ENCODE measurements at places on chromosomes 6 and 20.
A peak's percentile ranks its signal among the peaks of the same experiment; 100 is the strongest.

DNA sequence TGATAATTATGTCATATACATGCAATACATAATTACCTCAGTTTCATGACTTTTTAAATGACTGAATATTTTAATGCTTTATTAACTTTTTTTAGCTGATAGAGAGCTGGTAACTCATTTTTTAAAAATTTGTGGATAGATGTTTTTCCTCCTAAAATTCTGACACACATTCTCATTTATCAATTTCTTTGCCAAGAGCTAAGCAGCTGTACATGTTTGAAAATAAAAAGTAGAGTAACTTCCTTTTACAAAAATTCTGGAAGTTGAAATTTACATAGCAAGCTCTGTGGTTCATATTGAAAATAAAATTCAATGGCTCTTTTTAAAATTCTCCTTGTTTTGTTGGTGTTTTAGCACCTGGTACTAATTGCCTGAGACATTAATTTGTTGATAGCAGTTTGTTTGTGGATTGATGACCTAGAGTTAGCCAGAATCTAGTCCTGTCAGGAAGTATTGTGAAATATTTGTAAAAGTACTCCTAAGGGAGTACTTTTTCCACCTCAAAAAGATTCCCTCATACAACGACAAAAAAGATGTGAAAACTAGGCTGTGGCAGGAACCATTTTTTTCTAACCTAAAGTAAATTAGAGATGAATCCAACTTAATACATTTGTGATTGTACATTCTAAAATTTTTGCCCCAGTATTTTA lies 621.8 kb downstream of the BCKDHB start:
- DNase-seq: no peak

DNA sequence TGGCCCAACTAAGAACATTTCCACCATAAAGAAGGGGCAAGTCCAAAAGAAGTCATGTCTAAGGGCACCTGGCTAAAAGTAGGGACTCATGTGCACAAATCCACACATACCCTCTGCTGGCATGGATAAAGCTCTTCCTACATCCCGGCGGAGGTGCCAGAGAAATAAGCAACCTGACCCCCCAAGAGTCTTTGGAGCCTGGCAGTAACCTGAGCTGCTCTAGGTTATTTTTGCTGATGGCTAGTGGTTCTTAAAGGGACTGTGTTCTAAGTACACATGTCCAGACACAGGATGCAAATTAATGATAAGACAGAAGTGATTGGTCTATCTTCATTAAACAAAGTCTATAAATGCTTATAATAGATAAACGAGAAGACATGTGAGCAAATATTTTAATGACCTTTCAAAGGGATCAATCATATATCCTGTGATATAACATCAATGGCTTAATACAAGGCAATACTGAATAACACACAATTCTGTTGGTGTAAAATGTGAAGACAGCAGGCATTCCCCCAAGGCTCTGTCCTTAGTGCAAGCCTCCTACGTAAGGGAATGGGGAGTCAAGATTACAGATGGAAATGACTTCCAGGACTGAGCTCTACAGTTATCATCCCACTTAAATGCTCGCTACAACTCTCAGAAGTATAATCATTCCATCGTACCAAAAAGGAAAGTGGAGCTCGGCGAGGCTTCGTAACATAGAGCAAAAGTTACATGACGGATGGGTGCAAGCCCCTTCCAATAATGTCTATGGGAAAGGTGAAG lies 52.5 kb downstream of the HIVEP2 start:
- DNase-seq: no peak

DNA sequence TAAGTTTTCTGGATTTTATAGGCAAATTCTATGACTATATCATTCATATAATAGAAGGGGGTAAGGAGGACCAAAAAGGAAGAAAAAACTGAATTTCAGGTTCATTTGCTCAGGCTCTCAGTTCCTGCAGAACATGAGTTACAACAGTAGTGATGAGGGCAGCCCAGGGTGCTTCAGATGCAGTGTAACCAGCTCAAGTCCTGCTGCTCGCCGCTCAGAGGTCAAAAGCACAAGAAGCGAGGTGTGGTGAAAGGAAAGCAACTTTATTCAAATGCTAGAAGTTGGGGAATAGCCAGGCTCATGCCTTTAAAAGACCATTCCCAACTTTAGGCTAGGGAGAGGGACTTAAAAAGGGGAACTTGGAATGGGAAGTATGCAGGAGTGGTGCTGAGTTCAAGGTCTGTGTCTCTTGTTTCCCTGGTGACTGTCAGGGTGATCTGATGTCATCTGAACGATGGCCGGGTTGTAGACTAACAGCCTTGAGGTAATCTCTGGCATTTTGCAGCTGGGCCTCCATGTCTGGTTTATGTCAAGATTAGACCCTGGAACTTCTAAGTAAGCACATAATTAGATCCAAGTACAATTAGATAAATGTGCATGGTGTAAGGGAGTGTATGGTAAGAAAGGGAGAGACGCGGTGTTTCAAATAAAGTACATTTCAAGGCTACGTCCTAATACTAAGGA lies 14.5 kb upstream of the SEC63 start:
- no peak for DNase-seq

DNA sequence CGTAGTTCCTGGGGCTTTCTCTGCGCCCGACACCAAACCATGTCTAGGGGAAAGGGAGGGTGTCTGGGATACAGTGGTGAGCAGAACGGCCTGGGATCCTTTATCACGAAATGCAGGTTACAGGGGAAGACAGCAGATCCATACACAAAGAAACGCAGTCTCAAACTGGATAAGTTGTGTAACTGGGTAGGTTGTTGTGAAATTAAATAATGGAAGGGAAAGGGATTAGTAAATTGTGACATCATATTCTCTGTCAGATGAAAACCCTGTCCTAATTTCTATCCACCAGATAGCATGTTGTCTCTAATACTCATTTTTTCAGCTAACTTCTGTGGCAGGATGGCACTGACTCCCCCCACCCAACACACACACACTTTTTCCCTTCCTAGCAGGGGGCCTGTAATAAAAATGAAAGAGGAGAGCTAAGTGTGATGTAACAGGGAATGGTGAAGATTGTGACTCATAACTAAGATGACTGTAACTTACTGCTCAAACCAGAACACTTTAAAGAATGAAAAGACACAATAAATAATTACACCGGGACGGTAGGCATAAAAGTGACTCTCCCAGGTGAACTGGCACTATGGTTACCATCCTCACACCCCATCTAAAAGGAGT lies 769 bp upstream of the TRPC4AP start:
- DNase-seq: peak; percentile 36

- DNase-seq: peak; percentile 73
Observed at GRCh38 chr6:90025523-90026061, 131.3 kb downstream of the GJA10 start.

DNA sequence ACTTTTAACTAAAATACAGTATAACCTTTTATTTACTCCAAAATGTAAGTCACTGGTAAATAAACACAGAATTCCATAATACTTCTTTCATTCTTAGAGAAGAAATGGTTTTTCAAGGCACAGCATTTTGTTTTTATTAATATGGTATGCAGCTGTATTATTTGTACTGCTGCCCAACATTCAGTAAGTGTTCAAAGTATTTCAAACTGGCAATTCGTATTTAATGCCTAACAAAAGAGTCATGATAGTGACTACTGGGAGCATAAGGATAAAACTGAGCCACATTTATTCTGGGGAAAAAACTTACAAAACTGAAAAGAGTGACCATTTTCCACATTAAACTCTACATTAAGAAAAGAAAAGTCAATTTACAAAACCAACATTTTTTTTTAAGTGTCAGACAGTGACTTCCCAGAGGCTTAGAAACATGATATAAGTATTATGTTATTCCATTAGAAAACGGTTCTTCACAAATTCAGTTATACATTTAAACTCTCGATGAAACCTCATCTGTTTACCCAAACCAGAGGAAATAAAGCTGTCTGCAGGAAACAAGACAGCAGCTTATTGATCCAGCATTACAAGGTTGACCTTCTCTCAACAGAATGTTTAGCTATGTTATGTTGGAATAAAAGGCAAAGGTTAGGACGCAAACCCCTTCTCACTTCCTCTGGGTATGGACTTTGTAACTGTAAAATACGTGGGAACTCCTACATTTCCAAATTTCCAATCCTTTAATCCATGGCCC lies 24.3 kb downstream of the EPB41L2 start:
- no peak for DNase-seq

DNA sequence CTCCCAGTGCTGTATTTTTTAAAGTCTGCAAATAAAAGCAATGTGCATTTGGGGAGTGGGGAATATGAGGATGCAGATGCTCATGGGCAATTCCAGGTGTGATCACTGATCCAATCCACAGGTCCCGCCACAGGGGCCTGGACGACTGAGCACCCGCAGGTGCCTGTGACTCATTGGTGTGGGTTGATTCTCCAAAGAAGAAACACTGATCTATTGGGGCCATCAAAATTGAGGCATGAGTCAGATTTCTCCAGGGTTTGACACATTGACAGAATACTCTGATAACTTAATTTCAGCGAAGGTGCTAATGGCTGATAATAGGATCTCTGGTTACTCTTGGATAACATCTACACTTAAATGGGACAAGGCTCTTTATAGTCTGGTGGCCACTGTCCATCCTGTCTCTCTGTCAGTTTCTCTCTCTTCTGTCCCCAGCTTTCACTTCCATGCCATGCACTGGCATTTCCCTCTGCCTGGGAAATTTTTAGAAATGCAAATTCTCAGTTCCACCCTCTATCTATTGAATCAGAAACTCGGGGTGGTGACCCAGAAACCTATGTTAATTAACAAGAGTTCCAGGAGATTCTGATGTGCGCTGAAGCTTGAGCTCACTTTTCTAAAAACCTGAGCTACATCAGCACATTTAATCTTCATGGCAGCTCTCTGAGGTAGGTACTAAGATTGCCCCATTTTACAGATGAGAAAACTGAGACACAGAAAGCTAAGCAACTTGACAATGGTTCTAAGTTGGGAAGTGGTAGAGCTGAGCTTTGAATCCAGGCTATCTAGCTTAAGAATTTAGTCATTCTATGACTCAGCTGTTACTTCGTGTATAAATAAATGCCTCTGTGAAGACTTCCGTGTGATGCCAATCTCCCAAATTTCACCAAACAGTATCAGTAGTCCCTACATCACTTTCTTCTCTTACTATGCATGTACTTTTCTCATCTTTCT lies 10.2 kb upstream of the RCAN2 start:
- DNase-seq: no peak

DNA sequence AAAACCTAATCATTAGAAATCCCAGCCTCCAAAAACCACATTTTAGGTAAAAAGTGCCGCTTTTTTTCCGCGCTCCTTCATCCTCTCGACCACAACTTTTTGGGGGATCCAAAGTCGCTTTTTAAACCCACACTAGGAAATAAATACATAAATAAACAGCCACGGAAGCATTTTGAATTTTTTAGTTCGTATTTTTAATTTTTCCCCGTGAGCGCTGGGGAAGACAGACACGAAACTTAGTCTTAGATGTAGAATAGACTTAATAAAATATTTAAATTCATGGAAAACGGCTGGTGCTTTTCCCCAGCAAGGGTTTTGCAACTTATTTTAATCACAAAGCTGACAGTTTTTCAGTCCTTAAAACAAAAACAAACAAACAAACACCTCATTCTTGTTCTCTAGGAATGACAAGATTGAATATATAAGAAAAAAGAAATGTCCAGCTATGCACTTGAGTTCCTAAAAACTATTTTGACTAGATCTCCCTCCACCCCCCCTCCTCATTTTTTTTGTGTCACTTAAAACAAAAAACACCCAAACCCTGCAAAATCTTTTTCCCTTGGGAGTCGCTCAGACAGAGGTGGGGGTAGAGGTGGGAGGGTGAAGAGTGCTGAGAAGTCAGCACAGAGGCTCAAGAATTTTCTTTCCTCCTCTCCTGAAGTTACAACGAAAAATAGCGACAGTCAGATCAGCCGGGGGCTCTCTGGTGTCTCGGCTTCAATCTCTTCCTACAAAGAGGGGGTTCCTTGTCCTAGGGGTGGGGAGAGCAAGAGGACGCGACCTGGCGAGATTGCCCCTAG lies 43.4 kb upstream of the SUPT3H start:
- DNase-seq: no peak

DNA sequence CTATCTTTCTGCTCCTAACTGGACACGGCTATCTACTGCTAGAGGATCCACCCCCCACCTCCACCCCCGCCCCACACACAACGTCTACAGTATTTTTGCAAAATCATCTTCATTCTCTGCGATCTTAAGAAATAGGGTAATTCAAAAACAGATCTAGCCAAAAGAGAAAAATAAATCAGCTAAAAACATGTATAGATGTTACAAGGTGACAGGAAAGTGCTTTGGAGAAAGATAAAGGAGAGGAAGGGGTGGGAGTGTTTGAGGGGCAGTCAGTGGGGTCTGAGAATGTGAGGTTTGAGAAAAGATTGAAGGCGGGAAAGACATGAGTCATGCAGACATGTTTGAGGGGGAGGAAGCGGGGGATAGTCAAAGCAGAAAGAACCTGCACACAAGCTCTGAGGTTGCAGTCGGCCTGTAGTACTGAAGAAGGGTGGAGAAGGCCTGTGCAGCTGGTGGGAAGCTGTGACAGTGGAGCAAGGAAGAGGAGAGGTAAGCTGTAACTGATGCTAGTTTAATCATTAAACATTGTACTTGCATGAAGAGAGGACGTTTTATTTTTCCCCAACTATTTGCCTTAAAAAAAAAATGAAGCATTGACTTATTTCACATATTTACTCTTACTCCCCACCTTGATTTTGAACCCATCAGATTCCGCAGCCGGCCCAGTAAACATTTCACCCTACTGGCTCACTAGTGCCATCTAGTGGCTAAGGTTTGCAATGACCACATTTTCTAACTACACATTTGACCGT lies 332.6 kb downstream of the ADGRB3 start:
- DNase-seq: peak; percentile 3

GRCh38 chr6:32271429-32271828 lies 47.6 kb upstream of the NOTCH4 start:
- no peak for DNase-seq

GRCh38 chr6:137001299-137001976 lies 43.3 kb downstream of the IL20RA start:
- no peak for DNase-seq

DNA sequence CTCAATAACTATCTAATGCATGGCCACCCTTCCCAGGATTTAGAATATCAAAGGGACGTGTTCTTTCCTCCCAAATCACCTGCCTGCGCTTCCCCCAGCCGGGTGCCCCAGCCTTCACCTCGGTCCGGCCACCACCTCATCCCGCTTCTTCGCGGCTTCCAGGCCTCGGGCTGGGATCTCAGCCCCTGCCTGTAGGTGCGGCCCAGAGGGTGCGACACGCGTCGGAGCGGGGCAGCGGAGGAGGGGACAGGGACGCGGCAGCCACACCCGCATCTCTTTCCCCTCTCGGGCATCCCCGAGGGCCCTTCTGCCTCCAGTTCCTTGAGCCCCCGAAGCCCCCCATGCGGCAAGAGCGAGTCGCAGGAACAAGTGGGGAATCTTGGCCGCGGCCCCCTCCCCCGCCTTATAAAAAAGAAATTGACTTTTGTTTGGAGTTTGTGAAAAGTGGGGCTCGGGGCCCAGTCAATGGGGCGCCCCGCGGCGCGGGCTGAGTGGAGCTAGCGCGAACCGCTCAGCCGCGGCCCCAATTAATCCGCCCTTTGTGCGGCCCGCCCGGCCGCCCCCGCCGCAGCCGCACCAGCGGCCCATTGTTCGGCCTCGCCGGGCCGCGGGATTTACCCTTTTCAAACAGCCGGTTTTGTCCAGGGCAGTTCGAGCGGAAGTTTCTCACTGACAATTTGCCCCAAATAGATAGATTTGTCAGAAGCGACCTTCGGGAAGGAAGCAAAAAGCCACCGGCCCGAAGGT lies 8.4 kb upstream of the NR2E1 start:
- no peak for DNase-seq
